ENCODE measurements at places on chromosomes 6 and 20.
A peak's percentile ranks its signal among the peaks of the same experiment; 100 is the strongest.

DNA sequence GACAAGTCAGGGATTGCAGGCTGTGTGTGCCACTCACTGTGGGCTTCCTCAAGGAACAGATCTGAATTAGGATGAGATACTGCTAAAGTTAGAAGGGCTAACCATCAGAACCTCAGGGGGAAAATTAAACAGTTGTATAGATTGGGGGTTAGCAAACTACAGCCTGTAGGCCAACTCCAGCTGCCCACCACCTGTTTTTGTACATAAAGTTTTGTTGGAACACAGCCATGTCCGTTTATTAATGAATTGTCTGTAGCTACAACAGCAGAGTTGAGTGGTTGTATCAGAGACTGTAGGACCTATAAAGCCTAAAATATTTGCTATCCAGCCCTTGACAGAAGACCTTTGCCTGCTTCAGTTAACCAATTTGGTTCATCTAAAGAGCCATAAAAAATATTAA lies 127.2 kb upstream of the ECI2 start:
- no peaks in the 10 kb centered on the region for H3K4me1 ChIP-seq
- H3K36me3 ChIP-seq: no peaks in the 10 kb centered on the region
- no peak overlapping the region for H3K27ac ChIP-seq
- H3K4me3 ChIP-seq: no peak overlapping the region

DNA sequence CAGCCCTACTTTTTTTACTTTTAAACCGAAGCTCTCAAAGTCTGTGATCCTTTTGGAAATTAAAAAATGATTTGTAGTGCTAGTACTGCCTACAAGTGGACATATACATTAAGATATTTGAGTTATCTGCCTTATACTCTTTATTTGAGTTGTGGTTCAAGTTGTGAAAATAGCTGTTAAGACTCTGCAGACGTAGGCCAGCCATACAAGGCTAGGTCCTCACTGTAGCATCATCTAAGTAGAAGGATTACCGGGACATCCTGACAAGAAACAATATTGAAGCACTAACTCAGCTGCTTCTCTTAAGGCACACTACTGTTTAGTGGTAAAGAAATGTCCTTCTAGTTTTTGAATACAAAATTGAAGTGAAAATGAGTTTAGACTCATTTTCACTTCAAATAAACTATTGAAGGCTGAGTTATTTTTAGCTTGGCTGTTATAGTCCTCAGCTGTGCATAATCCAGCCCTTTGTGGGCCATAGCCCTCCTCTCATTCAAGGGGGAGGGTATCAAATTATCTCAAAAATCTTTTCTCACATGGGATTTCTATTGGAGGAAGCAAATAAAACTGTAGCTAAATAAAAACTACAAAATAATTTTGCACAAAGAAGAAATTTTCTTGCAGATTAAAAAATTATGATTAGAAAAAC lies 68.1 kb downstream of the JAG1 start:
- no peak overlapping the region for H3K4me3 ChIP-seq
- no peaks in the 10 kb centered on the region for H3K36me3 ChIP-seq
- no peak overlapping the region for H3K27ac ChIP-seq
- DNase-seq: no peak

- H3K4me3 ChIP-seq: no peak overlapping the region
- H3K27ac ChIP-seq: no peak overlapping the region
- no peaks in the 10 kb centered on the region for H3K27me3 ChIP-seq
- no peaks in the 10 kb centered on the region for H3K36me3 ChIP-seq
- no peaks in the 10 kb centered on the region for H3K4me1 ChIP-seq
These were observed 2.1 kb upstream of the MUC22 start for GRCh38 chr6:31008165-31008564.

GRCh38 chr6:149231778-149232177 lies 85.7 kb upstream of the TAB2 start:
- no peak for DNase-seq
- no peak overlapping the region for H3K27ac ChIP-seq
- H3K36me3 ChIP-seq: no peaks in the 10 kb centered on the region
- no peak overlapping the region for H3K4me3 ChIP-seq

GRCh38 chr20:18879262-18879661 lies 65.7 kb downstream of the SCP2D1 start:
- H3K4me1 ChIP-seq: no peaks in the 10 kb centered on the region
- no peak for DNase-seq
- H3K4me3 ChIP-seq: no peak overlapping the region
- no peaks in the 10 kb centered on the region for H3K27me3 ChIP-seq

DNA sequence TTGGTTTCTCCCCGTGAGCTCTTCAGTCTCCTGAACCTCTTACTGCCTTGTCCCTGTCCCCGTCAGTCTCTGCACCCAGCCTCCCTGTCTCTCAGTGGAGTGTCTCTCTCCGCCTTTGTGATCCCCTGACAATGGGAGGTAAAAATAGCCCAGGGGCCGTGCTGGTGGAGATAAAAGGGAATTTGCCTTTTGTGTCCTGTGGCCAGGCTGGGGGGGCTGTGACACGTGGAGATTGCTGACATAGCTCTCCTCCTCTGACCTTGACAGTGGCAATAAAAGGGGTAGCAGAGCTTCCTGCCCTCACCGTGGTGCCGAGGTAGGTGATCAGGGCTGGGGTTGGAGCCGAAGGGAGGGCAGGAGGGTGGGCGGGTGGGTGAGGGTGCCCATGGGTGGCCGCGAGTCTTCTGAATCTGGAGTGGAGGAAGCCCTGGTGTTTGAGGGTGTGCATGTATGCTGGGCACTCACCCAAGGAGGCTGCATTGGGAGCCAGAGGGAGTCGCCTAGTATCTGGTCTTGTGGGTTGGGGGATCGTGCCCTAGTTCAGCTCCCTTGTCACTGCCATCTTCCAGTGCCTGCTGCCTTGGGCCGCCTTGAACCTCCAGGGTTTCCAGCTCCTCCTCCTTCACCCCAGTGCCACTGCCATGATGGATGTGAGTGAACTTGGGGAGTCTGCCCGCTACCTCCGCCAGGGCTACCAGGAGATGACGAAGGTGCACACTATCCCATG lies 21.9 kb downstream of the MYH7B start:
- no peak overlapping the region for H3K4me3 ChIP-seq
- peaks cover 8% of the 10 kb centered on the region for H3K4me1 ChIP-seq
- H3K27me3 ChIP-seq: peaks cover 1% of the 10 kb centered on the region
- no peaks in the 10 kb centered on the region for H3K36me3 ChIP-seq
- no peak overlapping the region for H3K27ac ChIP-seq

- H3K36me3 ChIP-seq: no peaks in the 10 kb centered on the region
- no peak overlapping the region for H3K27ac ChIP-seq
- no peaks in the 10 kb centered on the region for H3K4me1 ChIP-seq
- no peak for DNase-seq
- no peaks in the 10 kb centered on the region for H3K27me3 ChIP-seq
- no peak overlapping the region for H3K4me3 ChIP-seq
These were observed 350.0 kb upstream of the PRND start for GRCh38 chr20:4371623-4372251.

- DNase-seq: no peak
- H3K4me3 ChIP-seq: no peak overlapping the region
- H3K4me1 ChIP-seq: 0 out of 2 replicates have a peak, but pooled peaks cover 9% of the 10 kb centered on the region
- peaks cover 3% of the 10 kb centered on the region for H3K36me3 ChIP-seq
- H3K27ac ChIP-seq: no peak overlapping the region
- no peaks in the 10 kb centered on the region for H3K27me3 ChIP-seq
These were observed 431.2 kb downstream of the GRIK2 start for GRCh38 chr6:101824551-101825345.

- H3K27ac ChIP-seq: peak overlapping the region; percentile 46
- H3K4me3 ChIP-seq: no peak overlapping the region
- no peak for DNase-seq
- peaks cover 9% of the 10 kb centered on the region for H3K4me1 ChIP-seq
These were observed 153.5 kb upstream of the SCGN start for GRCh38 chr6:25498505-25498904.

- H3K4me1 ChIP-seq: no peaks in the 10 kb centered on the region
- H3K27me3 ChIP-seq: no peaks in the 10 kb centered on the region
These were observed 234.7 kb upstream of the ADGRB3 start for GRCh38 chr6:68400396-68400795.

DNA sequence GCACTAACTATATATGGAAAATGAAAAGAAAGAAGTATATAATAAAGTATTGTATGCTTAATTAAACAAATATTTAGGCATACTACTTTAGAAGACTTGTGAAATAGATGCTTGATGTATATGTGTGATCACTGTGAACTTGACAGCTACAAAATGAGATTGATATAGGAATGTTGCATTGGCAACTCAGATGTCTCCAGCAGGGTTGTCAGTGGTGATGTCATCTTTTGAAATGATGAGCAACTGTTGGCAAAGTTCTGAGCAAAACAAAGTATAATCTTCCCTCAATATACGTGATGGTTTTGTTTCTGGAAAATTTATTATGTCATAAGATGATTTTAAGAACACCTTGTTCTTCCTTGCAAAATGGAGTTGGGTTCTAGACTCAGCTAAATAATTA lies 133.8 kb downstream of the ARID1B start:
- H3K36me3 ChIP-seq: no peaks in the 10 kb centered on the region
- peaks cover 17% of the 10 kb centered on the region for H3K4me1 ChIP-seq
- H3K27me3 ChIP-seq: no peaks in the 10 kb centered on the region
- DNase-seq: no peak
- H3K27ac ChIP-seq: no peak overlapping the region

DNA sequence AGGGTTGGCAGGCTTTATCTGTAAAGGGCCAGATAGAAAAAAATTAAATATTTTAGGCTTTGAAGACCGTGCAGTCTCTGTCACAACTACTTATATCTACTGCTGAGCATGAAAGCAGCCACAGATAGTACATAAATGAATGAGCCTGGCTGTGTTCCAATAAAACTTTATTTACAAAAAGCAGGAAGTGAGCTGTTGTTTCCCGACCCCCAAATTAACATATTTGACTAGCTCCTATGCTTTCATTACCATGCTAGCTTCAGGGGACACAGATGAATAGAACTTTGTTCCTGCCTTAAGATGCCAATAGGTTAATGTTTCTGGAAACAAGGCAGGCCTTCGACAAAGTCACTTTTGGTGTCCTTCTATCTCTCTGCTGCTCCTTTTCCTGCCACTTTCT lies 1058.0 kb upstream of the FLRT3 start:
- no peaks in the 10 kb centered on the region for H3K27me3 ChIP-seq
- H3K27ac ChIP-seq: no peak overlapping the region
- peaks cover 5% of the 10 kb centered on the region for H3K4me1 ChIP-seq
- no peak overlapping the region for H3K4me3 ChIP-seq

GRCh38 chr20:313948-314347 lies 11.4 kb upstream of the SOX12 start:
- H3K27me3 ChIP-seq: no peaks in the 10 kb centered on the region
- DNase-seq: no peak
- no peak overlapping the region for H3K27ac ChIP-seq
- peaks cover 12% of the 10 kb centered on the region for H3K4me1 ChIP-seq
- H3K4me3 ChIP-seq: no peak overlapping the region

DNA sequence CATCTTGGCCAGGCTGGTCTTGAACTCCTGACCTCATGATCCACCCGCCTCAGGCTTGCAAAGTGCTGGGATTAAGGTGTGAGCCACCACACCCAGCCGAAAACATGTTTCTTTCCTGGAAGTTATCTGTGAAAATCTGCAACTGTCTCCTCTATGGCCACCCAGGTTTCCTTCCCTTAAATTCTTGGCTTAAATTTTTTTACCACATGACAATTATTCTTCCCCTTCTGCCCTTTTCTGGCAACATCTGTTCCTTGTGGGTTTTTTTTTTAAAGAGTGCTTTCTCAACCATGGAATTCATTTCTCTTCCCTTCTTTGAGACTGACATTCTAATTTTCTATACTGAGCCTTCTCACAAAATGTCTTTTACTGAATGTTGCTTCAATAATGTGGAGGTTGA lies 59.6 kb downstream of the DOK5 start:
- no peak overlapping the region for H3K4me3 ChIP-seq
- H3K36me3 ChIP-seq: no peaks in the 10 kb centered on the region
- DNase-seq: no peak

DNA sequence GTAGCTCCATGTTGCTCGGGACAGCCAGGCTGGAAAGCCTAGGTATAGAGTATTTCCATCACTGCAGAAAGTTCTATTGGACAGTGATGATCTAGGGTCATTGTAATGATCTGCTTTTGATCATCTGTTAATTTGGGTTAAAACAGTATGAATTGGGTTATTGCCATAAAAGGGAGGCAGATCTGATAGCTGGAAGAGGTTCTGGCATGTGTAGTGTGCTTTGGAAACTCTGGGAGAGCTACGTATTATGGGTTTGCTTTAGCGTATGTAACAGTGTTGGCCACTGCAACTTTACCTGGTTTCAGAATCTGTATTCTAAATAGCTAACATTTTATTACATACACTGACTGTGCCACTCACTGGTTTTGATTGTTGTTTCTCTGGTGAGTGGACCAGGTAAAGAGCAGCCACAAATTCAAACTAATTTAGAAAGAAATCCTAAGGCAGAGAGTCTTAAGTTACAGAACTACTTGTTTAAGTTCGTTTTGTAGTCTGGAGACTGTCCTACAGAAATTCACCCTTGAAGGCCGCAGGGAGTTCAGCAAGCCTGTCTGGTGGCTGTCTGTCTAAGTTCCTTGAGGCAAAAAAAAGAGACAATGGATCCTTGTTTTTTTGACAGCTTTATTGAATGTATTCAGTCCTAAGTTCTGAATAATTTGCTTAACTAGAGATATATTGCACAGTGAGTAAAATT lies 300.3 kb downstream of the PRL start:
- H3K4me1 ChIP-seq: peaks cover 6% of the 10 kb centered on the region
- H3K36me3 ChIP-seq: no peaks in the 10 kb centered on the region
- no peak for DNase-seq
- H3K27ac ChIP-seq: no peak overlapping the region

DNA sequence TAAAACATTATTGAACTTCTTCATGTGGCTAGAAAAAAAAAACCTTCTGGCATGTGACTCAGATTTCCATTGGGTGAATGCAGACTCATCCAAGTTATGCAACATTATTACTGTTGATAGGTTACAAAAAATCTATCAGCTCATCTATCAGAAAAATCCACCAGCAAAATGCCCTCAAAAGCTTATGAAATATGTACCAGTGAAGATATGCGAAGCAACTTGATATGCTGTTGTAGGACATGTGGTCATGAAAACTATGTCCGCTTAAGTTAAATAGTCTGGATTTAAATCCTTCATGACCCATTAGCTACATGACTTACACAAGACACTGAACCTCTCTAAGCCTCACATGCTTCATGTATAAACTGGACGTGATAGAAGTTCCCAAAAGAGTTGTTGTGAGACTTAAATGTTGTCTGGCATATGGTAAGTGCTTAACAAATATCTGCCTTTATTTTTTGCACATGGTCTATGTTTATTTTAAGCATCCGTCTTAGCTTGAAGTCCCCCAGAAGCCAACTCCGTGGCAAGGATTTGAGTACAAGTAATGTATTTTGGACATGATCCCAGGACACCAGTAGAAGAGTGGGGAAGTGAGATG lies 12.5 kb upstream of the BFSP1 start:
- no peak overlapping the region for H3K27ac ChIP-seq
- peaks cover 4% of the 10 kb centered on the region for H3K4me1 ChIP-seq
- H3K36me3 ChIP-seq: no peaks in the 10 kb centered on the region
- no peaks in the 10 kb centered on the region for H3K27me3 ChIP-seq
- DNase-seq: no peak
- no peak overlapping the region for H3K4me3 ChIP-seq

- no peak overlapping the region for H3K27ac ChIP-seq
- DNase-seq: no peak
- no peaks in the 10 kb centered on the region for H3K36me3 ChIP-seq
- H3K4me1 ChIP-seq: no peaks in the 10 kb centered on the region
- no peak overlapping the region for H3K4me3 ChIP-seq
These were observed 1315.5 kb upstream of the GJE1 start for GRCh38 chr6:140817176-140817575.

- H3K4me1 ChIP-seq: peaks cover 6% of the 10 kb centered on the region
- DNase-seq: no peak
- peaks cover 17% of the 10 kb centered on the region for H3K27me3 ChIP-seq
- H3K4me3 ChIP-seq: no peak overlapping the region
These were observed 39.1 kb upstream of the SIRPG start for GRCh38 chr20:1696521-1697209.

- H3K27me3 ChIP-seq: no peaks in the 10 kb centered on the region
- no peak overlapping the region for H3K4me3 ChIP-seq
- no peaks in the 10 kb centered on the region for H3K36me3 ChIP-seq
- H3K4me1 ChIP-seq: peaks cover 48% of the 10 kb centered on the region
- no peak overlapping the region for H3K27ac ChIP-seq
These were observed 139.8 kb upstream of the BACH2 start for GRCh38 chr6:90436403-90436802.
